ENCODE measurements at places on chromosomes 4 and X. TPM values are rescaled to one million over a fixed set of nuclear protein-coding genes. Genes with fewer than 3 reads are reported as not detected.

DNA sequence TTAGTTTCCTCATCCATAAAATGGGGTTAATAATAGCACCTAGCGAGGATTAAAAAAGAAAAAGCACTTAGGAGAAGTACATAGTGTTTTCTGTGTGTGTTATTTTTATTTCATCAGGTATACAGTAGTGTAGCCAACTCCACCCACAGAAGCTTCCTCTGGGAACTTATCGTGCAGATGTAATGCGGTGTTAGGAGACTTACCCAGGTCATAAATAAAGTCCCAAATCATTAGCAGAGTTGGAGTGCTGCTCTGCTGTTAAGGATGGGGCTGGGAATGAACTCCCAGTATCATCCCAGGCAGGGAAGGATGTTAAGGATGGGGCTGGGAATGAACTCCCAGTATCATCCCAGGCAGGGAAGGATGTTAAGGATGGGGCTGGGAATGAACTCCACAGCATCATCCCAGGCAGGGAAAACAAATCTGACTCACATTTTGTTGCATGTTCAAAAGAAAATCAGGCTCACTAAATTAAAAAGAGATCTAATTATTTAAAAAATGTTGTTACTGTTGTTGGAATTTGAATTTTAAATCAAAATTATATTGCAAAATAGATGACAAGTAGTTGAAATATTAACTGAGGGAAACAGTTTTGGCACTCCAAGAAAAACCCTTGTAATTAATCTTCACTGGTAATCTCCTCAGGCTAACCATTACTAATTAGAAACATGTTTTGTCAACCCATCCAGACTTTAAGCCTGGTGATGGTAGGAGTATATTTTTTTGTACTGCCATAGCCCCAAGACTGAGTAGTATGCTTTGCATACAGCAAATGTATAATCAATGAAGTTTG lies 10.2 kb upstream of the SFRP2 start:
- no peak for DNase-seq

DNA sequence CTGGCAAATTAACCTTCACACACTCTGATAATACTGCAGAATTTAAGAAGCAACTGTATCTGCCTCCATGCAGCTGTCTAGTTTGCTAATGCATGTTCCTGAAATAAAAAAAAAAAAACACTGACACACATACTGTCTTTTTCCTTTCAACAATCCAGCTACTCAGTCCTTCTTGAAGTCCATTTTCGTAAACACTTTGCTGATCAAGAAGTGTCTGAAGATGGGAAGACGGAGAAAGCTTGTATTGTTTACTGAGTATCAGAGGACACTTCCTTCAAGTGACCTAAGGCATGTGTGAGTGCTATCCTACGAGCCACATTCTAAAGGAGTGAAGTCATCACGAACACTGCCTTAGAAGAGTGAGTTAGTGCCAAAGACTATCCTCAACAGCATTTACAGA lies 82.6 kb downstream of the LUZP4 start:
- peak; percentile 25 for DNase-seq

DNA sequence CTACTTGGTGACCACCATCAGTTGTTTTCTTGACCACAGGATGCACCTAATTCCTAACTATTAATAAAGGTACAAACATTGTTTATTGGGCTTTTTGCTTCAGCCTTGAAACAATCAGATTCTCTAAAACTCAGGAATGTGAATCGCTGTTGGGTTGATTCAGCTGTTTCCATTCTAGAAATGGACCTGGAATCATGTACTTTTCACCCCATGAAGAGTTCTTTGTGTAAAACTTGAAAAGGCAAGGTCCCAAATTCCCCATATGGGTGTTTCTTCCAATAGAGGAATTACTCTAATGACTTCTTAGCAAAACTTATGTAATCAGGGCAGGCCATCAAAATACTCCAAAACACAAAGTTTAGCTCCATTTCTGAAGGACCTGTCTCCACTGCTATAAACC lies 7.4 kb downstream of the AFAP1 start:
- no peak for DNase-seq

DNA sequence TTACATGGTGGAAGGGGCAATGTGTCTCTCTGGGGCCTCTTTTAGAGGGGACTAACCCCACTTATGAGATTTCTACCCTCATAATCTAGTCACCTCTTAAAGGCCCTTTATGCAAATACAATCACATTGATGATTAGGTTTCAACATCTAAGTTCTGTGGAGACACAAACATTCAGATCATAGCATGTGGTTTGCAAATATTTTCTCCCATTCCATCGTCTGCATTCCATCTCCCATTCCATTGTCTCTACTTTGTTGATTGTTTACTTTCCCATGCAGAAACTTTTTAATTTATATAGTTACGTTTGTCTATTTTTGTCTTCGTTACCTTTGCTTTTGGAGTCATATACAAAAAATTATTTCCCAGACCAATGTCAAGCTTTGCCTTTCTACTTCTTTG lies 927.5 kb upstream of the INTU start:
- no peak for DNase-seq

Gene HHIP
- polyA plus RNA-seq, result 3.0 TPM

Gene ADH4
- polyA plus RNA-seq, result 0.71 TPM

Gene RFC1
- 91.5 TPM for polyA plus RNA-seq
